ENCODE measurements at places on chromosomes 6 and 20.

DNA sequence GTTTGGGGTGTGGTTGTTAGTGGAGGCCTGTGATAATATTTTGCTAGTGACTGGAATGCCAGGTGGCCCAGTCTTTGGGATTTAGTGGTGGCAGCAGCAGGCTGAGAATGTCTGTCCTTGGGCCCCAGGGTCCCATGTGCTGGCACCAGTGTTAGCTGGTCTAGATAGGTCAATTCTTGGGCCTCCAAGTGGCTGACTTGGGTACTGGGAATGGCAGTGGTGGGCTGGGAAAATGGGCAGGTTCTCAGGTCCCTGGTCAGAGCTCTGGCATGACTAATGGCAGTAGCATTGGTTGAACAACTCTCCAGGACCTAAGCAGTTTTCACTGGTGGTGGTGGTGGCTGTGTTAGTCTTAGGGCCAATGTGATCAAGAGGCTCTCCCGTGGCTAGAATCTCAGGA, 50.3 kb downstream of the OLIG3 start:
- no peak for DNase-seq

GRCh38 chr20:32632461-32633354, 41.0 kb downstream of the C20orf203 start:
- no peak for DNase-seq

DNA sequence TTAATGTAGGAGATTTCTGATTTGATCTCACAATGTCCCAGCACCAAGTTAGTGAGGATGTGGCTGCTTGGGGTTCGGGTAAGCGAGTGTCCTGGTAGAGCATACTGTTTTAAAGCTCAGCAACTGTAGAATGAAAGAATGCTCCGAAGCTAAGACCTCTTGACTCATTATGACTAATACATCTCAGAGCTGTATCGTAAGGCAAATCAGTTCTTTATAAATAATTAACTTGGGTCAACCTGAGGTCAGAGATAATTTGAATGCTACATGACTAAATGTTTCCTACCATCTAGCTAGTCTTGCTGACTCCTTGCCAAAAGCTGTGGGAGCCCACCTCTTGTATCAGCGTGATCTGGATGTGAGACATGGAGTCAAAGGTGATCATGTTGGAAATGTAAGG, 128.8 kb upstream of the PDE7B start:
- no peak for DNase-seq

- no peak for DNase-seq
Observed at GRCh38 chr20:36439040-36439730, 102.1 kb upstream of the MYL9 start.

Data from GOT3 (cell line).